ENCODE measurements at places on chromosomes 2 and 18.

GRCh38 chr18:62018759-62019041, 125.9 kb upstream of the RNF152 start:
- DNase-seq: no peak

GRCh38 chr2:69007603-69008002, 5.4 kb upstream of the ANTXR1 start:
- DNase-seq: no peak

GRCh38 chr2:102313950-102314349, 2.6 kb downstream of the IL1RL1 start:
- no peak for DNase-seq

DNA sequence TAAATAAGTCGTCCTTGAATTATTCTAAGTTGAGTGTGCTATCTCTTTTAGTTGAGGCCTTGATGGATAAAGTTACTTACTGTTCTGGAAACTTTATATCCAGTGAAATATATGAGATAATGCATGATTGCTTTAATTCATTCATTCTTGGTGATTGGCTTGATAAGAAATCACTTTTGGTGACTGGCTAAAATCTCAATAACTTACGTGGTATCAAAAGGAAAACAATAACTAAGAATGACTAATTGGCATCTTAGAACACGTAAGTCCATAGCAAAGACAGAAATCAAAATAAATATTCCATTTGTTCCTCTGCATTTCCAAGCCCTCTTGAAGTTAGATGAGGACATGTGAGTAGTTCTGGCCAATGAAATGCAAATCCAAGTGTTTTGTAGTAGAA, 251.6 kb downstream of the NUP35 start:
- no peak for DNase-seq

DNA sequence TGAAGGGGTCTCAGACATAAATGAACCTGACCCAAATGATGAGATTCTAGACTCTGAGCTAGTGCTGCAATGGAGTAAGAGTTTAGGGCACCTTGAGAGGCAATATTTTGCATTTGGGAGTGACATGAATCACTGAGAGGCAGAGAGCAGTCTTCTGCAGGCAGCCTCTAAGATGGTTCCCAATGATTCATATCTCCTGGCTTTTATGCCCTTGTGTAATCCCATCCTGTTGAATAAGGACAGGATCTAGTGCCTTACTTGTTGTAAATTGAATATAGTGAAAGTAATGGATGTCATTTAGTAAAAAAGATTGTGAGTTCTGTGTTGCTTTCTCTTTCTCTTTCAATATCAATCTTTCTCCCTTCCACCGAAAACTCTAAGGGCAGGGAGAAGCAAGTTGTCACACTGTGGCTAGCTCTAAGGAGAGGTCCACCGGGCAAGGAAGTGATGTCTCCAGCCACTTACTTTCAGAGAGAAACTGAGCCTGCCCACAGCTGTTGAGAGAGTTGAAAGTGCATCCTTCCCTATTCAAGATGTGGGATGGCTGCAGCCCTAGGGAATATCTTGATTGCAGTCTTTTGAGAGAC, 144.7 kb downstream of the TRIB2 start:
- DNase-seq: no peak

GRCh38 chr2:210366675-210367080, 51.7 kb upstream of the MYL1 start:
- DNase-seq: no peak

GRCh38 chr2:223932816-223933800, 12.0 kb downstream of the WDFY1 start:
- DNase-seq: no peak

- no peak for DNase-seq
Observed at GRCh38 chr2:111173338-111173737, 52.6 kb downstream of the BCL2L11 start.

DNA sequence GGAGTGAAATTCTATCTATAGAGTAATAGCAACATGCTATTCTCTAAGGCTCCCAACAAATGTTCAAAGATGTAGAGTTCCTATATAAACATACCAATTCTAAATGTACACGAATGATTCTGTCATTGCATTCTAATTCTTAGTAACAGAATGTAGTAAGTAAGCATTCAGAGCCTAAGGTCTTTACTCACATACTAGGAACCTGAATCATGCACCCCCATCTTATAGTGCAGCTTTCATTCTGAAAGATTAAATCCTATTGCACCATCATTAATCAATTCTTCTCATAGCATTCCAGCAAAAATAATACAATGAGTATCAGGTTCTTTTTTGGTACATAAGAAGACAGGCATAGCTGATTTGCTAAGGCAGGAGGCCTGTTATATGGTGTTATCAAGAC, 230.0 kb downstream of the NCKAP5 start:
- DNase-seq: no peak

DNA sequence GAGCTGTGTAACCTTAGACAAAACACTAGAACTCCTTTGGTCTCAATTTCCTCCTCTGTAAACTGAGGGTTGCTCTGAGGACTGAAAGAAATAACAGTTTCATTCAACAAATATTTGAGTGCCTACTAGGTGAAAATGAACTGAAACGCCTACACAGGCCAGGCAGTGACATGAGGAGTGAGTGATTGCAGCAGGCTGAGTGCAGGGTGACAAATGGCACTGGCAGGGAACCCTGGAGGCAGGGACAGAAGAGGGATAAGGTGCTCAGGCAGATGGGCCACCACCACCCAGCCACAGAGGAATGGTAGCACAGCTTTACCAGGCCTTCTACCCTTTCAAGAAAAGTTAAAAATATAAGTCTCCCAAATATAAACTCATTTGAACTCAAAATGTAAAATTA, 11.5 kb upstream of the RNU4ATAC start:
- no peak for DNase-seq

DNA sequence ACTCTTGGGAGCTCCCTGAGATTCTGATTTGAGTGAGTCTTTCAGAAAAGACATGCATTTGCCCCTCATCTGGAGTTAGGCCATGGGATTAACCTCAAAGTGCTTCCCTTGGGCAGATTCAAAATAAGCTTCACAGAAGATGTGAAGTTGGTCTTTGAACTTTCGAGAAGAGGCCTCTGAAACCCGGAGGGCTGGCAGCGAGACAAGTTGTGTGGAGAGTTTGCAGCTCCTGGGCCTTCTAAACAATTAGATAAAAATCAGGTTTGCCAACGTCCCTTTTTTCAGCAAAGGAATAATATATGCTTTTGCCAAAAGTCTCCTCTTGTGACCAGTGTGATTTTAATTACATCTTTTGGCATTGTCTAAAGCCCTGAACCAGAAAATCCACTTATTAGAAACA, 489.7 kb downstream of the SOX11 start:
- DNase-seq: no peak

DNA sequence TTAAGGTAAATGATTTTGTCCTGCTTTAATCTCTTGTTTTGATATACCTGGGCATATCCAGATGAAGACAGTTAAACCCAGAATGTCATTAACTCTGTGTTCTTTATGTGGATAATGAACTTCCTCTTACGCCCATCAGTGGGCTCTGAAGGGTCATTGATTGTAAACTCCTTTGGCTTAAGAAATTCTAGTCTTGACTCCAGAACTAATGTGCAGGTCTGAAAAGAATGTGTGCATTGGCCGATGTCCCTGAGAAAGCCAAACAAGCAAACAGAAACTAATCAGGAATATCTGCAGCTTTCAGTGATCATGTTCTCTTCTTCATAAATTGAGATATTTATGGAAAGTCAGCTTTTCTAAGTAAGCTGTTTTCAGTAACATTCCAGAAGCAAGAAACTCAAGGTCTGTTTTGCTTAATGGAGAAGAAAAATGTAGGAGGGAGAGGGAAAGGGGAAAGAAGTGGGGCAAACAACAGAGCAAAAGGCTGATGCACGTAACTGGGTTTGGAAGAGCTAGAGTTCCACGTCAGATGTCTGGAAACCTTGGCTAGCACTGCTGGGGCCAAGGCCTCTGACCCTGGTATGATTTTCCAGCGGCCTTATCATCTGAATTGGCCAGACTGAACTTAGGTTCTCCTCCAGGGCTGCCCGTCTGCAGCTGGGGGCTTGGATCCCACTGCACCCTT, 61.3 kb upstream of the FHL2 start:
- no peak for DNase-seq

DNA sequence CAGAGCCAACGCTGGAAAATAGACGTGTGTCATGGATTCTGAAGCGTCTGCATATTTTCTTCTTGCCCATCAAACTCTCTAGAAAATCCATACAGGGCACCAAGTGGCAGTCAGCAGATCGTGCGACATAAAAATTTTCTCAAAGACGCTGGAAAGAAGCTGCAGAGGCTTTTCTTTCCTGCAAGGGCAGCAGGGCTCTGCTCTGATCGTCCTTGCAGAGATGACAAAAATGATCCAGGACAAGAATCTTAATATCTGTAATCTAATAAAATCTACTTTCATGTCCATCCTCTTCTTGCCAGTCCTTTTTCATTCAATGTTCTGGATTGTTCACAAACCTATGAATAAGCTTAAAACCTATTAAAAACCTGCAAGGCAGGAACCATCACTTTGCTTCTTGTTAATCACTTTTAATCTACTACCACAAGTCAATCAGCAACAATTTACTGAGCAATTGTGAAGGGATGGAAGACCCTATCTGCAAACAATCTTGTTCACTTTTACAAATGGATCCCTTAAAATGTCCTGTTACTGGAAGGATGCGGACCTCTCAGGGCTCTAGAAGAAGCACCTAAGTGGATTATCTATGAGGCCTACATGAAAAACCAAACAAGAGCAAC, 93.6 kb downstream of the MREG start:
- DNase-seq: no peak

DNA sequence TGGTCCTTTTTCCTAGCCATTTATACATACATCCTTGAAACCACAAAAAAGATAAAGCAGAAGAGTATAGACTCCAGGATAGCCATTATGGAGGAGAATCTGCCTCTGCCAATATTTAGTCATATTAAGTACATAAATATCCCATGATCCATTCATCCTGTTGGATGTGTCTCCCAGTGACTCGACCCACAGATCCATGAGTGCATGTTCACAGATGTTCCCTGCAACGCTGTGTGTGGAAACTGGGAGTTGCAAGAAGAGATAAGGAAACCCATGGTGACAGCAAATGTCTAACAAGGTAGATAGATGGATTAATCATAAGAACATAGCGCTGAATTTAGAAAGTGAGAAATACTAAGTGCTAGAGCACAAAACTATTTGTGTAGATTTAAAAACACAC, 34.5 kb downstream of the STK39 start:
- no peak for DNase-seq

- DNase-seq: no peak
Observed at GRCh38 chr18:61694236-61694635, 198.6 kb downstream of the RNF152 start.

DNA sequence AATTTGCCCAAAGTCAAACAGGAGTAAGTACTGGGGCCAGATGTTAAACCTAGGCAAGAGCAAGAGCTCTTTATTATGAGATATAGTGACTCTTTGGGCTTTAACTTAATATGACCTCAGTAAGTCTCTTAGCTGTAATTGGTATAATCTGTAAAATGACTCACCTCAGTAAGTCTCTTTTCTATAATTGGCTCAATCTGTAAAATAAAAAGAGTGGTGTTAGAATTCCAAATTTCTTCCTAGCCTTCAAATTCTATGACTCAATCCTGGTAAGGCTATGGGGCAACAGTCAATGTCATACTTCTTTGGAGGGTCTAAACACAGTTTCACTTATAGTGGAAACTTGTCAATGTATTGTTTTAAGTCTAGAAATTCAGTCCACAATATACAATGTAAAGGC, 1608.9 kb upstream of the PIK3C3 start:
- no peak for DNase-seq

Measured in stimulated activated naive CD4-positive, alpha-beta T cell (primary cell).